ENCODE measurements at places on chromosomes 16 and 17. TPM values are rescaled to one million over a fixed set of nuclear protein-coding genes. Genes with fewer than 3 reads are reported as not detected.

DNA sequence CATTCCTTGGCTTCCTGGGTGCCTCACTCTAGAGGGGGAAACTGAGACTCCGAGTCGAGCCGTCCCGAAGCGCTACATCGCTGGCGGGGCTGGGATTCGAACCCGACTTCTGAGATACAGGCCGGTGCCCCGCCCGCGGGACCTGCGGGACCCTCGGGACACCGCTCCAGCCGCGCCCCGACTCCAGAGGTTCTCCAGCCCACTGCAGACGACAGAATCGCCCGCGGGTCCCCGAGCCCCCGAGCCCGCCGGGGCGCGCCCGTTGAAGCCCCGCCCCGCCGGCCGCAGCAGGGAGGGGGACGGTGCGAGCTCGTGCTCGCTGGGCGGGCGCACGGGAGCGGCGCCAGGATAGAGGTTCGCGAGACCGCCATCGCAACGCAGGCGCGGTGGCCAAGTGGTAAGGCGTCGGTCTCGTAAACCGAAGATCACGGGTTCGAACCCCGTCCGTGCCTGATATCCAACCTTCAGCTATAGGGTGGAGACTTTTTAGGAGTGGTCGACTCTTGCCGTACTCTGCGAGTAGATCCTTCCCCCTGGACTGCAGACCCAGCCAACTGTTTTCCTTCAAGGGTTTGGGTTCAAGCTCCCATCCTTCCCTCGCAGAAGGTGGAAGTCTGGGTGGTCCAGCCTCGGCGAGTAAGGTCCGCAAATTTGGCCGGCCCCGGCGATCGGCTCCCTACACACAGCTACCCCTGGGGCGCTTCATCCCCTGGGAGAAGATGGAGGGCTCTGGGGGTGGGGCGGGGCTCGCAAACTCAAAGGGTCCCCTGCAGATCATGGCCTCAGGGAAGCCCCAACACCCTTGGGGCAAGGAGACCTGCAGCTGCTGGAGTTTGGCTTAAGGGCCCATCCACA, 214.6 kb downstream of the MRTFB start:
- peak; percentile 93 for DNase-seq

DNA sequence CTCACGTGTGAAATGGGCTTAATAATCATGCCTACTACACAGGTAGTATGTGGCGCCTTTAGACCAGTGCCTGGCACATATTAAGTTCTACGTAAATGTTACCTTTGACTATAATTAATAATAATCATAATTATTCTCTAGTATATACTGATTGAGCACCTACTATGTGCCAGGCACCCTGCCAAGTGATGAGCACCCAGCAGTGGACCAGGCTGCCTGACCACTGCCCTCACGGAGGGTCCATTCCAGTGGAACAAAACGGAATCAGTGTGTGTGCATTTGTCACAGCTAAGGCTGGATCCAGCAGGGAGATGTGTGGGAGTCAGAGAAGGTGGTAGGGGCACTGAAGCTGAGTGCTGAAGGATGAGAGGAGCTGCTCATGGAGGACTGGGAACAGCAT, 30.5 kb downstream of the SEC14L5 start:
- no peak for DNase-seq

ZFP3 gene
- polyA plus RNA-seq, result 9.5 TPM

GRCh38 chr17:45345246-45345553, 28.4 kb upstream of the MAP3K14 start:
- no peak for DNase-seq

DNA sequence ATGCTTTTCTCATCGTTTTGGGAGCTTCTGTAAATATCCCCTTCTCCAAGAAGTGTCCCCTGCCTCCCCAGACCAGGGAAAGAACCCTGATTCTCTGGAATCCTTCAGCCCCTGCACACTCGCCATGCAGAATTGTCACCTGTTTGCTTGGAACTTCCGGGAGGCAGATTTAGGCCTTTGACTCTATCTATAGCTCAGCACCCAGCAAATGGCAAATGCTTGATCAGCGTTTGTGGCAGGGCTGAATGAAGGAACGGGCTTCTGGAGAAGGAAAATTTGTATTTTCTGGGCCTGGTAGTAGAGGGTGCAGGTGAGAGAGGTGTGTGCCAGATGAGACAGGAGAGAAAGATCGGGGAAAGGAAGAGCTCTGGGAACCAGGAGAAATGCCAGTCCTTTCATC, 18.3 kb upstream of the CACNG4 start:
- DNase-seq, result no peak

CCL1 gene
- polyA plus RNA-seq, result not detected

DNA sequence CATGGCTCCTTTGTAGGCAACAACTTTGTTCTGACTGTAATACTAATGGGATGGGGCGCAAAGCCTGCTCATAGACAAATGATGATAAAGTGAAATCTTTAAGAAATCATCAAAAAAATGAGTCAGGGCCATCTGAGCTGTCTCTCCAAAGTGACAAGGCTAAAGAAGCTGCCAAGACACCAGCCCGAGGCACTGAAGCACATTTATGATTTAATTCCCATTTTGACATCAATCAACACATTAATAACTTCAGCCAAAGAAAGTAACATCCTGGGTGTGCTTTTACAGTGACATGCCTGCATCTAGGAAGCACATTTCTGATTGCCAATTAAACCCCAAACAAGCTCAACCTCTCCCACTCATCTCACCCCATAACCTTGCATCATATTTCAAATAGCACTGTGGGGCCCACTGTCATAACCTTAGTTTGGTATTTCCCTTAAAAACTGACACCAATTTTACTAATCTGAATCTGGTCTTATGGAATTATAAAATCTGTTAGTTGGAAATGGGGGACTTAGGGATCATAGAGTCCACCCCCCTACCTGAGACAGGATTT, 676.6 kb downstream of the TOX3 start:
- DNase-seq, result no peak

- no peak for DNase-seq
Measured at GRCh38 chr16:85557083-85557970, 55.8 kb upstream of the GSE1 start.

- no peak for DNase-seq
Measured at GRCh38 chr17:10557422-10557821, 8.0 kb upstream of the MYH2 start.

GRCh38 chr17:83086907-83087787, 7.7 kb downstream of the METRNL start:
- DNase-seq, result no peak

DNA sequence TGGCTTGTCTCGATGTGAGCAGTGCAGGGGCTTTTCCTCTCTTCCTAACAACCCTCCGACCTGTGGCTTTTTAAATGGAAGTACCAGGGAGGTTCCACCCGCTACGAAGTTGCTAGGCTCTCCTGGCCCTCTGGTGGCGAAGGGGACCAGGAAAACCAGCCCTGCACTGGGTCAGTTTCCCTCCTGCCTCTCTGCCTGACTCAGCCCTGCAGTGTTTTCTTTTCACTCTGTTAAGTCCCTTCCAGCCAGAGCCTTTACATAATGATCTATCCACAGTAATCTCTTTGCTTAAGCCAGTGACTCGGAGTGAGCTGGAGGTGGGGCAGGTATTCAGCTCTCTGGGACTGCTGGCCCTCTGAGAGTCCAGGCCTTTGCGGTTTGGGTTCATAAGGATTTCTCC, 331.3 kb upstream of the EEF2KMT start:
- no peak for DNase-seq

GRCh38 chr17:66900126-66901010, 64.1 kb upstream of the CACNG4 start:
- DNase-seq, result no peak

DNA sequence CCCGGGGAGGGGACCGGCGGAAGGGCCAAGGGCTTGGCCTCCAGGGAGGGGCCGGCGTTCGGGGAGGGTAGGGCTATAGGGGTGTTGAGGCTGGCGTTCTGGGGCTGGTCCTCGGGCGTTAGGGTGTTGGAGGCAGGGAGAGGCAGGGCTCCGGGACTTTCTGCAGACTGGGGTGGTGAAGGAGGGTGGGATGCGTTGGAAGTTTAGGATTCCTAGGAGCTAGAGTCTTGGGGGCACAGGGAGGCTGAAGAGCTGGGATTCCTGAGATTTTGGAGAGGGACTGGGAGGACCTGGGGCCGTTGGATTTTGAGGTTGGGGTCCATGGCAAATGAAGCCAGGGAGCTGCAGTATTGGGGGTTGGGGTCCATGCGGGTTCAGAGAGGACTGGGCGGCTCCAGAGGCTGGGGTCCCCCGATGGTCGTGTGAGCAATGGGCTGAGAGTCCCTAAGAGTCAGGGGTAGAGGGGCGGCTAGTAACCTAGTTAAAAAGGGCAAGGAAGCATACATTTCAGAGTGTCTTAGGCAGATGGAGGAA, 740 bp downstream of the NFATC2IP start:
- peak; percentile 41 for DNase-seq

CCL16 gene
- 0.40 TPM for polyA plus RNA-seq

- DNase-seq, result peak; percentile 75
Measured at GRCh38 chr17:60554377-60554788, 28.3 kb upstream of the APPBP2 start.

- DNase-seq, result no peak
Measured at GRCh38 chr16:47524007-47524405, 62.9 kb downstream of the PHKB start.

GRCh38 chr17:14605267-14605599, 304.4 kb downstream of the HS3ST3B1 start:
- DNase-seq, result peak; percentile 9

NPIPB9 gene
- 0.47 TPM for polyA plus RNA-seq

DNA sequence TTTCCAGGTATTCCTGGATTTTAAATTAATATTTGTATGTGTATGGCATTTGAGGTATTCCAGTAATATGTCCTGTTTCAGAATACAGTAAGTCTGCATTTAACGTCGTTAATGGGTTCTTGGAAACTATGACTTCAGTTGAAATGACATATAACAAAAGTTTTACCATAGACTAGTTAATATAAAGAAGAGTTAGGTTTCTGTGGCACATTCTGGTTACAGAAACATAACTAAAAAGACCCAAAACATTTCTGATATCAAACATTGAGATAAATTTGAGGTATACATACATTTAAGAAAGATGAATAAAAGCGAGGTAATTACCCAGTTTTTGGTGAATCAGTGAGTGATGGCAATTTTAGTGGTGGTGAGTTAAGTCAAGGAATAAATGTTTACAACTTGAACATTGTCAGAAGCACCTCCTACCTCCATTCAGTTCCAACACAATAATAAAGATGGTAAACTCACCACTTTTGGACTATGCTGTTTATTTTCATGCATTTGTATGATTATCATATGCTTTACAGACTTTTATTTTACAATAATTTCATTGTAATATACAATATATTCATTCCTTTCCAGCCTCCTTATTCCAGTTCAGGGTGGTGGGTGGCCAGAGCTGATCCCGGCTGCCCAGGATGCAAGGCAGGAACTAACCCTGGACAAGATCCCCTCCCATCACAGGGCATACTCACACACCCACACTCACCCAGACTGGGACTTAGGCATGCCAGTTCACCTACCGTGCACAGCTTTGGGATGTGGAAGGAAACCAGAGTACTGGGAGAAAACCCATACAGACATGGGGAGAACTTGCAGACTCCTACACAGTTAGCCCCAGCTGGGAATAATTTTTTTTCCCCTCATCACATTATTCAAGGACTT, 9.7 kb downstream of the LUC7L3 start:
- DNase-seq, result no peak

DNA sequence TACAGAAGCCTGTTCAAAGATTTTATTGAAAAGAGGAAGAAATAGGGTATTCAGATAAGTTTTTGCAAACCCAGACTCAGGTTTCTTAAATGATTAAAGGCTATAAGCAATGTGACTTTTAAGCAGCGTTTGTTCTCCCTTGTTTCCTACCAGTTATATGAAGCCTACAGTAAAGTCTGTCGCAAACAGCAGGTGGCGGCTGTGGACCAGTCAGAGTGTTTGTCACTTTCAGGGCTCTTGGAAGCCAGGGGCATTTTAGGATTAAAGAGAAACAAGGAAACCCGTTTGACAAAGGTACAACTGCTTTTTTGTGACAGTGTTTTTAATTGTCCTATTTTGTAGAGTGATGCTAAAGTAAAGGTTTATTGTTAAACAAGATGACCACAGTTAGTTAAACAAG, 7.7 kb upstream of the RARA start:
- DNase-seq, result no peak

KRTAP16-1 gene
- not detected for polyA plus RNA-seq

DNA sequence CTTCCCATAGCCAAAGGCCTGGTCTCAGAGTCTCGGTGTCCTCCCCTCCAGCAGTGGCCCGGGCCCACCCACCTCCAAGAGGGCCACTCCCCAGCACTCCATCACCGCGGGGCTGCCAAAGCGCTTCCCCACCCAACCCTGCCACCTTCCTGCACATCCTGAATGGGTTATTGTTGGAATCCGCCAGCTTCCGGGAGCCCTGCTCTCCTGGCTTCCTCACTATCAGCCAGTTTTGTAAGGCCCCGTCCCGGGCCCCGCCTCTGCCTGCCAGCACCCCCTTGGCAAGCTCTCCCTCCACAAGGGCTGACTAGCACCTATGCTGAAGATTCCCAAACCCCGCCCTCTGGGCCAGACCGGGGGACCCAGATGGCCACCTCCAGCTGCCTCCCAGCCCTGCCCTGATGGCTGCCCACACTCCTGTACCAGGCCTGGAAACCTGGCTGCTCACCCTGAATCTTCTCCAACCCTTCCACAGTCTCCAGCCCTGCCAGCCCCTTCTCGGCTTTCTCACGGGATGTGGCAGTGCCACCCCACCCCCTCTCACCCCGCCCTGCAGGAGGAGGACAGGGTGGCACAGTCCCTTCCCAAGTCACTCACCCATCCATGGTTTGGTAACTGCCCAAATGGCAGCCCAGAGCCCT, 14.4 kb downstream of the MYBBP1A start:
- DNase-seq, result no peak
